ENCODE measurements at places on chromosomes 11 and 22.

DNA sequence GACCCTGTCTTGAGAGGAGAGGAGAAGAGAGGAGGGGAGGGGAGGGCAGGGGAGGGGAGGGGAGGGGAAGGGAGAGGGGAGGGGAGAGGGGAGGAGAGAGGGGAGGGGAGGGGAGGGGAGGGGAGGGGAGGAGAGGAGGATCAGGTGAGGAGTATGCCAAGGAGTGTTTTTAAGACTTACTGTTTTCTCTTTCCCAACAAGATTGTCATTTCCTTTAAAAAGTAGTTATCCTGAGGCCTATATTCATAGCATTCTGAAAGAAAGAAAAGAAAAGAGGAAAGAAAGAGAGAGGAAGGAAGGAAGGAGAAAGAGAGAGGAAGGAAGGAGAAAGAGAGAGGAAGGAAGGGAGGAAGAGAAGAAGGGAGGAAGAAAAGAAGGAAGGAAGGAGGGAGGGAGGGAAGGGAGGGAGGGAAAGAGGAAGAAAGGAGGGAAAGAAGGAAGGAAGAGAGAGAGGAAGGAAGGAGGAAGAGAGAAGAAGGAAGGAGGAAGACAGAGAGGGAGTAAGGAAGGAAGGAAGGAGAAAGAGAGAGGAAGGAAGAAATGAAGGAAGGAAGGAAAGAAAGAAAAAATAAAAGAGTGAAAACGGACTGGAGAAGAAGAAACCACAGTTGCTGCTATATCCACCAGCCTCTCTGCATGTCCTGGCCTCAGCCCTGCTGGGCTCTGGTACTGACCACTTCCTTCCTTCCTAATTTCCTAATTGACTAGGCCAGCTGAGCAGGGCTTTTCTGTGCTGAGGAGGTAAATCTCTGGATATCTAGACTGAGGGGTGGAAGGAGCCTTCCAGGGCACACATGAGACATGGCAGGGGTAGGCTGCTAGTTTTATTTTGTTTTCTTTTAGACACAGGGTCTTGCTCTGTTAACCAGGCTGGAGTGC lies 1.1 kb upstream of the SAA1 start:
- DNase-seq = no peak

DNA sequence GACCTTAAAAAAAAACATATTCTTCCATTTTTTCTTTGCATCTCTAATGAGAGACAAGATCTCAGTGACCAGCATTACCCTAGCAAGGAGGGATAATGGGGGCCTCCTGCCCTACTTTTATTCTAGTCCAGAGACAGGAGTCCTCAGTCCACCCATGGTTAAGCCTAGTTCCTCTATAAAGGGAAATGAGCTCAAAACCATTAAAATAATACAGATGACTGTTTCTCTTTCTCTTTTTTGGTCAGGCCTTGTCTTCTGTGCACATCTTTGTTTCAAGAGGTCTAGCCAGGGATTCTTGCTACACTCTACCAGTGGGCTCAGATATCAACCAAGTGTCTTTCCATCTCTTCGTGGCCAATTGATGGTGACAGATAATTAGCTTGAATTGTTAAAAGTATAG lies 73.1 kb downstream of the MPPED2 start:
- DNase-seq = no peak

GRCh38 chr22:38849811-38850210 lies 6.0 kb upstream of the NPTXR start:
- DNase-seq = no peak

DNA sequence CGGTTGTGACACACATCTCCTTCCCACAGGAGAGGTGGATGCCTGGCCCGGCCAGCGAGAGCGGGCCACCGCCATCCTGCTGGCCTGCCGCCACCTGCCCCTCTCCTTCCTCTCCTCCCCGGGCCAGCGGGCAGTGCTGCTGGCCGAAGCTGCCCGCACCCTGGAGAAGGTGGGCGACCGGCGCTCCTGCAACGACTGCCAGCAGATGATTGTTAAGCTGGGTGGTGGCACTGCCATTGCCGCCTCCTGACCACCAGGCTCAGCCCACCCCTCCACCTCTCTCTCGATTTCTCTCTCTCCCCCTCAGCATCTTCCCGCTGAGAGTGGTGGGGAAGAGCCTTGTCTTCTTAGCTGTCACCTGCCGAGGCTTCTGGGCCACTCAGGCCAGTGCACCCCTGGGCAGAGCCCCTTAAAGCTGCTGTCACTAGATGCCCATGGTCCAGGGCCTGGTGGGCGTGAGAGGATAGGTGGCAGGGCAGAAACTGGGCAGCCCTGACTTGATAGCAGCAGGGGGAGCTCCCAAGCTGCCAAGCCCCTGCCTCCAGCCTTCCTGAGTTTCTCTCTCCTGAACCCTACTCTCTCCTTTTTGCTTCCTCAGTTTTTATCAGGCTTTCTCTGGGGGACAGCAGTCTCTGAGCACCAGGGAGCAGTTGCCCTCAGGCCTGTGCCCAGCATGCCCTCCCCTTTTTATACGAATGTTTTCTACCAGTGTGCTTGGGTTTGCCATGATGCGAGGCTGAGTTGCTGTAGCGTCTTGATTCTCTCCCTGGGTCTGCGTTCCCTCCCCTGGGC lies 9.3 kb downstream of the SHISA8 start:
- no peak for DNase-seq

DNA sequence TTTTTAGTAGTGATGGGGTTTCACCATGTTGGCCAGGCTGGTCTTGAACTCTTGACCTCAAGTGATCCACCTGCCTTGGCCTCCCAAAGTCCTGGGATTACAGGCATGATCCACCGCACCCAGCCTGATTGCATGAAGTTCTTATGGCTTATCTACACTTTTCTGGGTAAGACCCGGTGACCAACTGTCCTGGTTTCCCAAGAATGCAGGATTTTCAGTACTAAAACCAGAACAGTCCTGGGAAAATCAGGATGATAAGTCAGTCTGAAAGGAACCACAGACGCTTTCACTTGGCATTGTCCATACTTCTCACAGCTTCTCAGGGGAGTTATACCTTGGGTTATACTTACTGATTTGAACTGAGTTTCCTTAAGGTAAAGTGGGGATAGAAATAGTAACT lies 1.4 kb upstream of the BPIFC start:
- no peak for DNase-seq

- DNase-seq = no peak
Observed at GRCh38 chr11:93611836-93612677, 49.4 kb upstream of the CEP295 start.

GRCh38 chr22:24115247-24116207 lies 65.8 kb upstream of the SUSD2 start:
- DNase-seq = no peak

- no peak for DNase-seq
Observed at GRCh38 chr22:24181996-24182899, 961 bp downstream of the SUSD2 start.

DNA sequence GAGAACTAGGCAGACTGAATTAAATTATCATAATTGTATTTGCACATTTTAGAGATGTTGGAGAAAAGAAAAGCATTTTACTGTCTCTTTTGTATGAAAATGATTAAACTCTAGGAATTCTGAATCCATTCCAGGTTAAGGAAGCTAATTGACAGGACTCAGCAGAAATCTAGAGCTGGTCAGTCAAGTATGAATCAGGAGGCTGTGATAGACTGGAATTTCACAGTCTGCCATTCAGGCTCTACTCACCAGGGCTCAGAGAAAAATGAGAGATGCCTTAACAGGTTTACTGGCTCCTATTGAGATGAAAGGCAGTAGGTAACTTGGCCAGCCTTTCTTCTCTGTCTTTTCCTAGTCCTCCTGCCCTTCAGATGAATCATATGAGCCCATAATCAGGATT lies 693.9 kb upstream of the CHORDC1 start:
- DNase-seq = no peak

DNA sequence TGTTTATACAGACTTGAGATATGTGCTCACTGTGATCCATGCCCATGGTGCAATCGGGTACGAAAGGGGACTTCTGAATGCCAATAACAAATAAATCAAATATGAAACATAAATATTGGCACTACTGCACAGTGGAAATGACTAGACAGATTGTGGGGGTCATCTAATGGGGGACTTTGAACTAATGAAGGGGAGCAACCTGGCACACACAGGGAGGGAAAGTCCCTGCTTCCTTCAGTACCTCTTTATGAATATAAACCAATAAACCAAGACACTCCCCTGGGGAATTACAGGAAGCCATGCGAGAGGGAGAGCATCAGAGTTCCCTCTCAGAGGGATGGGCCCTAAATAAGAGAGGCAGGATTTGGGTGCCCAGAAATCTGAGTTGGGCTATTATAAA lies 21.1 kb downstream of the MIF start:
- DNase-seq = no peak

DNA sequence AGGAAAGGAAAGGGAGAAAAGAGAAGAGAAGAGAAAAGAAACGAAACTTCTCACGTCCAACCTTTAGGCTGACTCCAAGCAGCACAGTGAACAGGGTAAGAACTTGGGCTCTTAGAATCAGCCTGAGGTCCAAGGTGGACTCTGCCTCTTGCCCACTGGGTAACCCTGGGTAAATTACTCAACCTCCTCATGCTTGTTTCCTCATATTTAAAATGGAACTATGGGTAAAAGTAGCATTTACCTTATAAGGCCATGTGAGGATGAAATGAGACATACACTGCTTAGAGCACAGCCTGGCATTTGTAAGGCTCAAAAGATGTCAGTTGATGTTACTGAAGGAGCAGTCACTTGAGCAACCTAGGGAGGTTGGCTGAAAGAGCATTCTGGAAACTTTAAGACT lies 107.9 kb downstream of the C11orf58 start:
- DNase-seq = no peak

DNA sequence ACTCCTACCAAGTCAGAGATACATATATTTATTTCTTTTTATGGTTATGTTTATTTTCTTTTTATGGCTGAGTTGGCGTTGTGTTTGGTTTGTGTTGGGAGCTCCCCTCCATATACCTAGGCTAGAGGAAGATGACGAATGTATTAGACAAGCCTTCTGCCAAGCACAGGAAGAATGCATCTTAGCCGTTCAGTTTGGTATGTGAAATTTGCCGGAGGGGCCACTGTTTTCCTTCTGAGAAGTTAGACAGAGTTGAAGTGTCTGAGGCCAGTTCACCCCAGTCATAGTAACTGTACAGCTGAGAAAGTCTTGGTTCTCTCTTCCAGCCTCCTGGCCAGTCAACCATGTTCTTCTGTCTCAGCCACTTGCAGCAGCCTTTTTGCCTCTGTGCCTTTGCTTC lies 29.8 kb downstream of the TEAD1 start:
- peak; percentile 44 for DNase-seq

- DNase-seq = no peak
Observed at GRCh38 chr11:68261006-68261405, 10.8 kb downstream of the C11orf24 start.

GRCh38 chr11:7576726-7577290 lies 63.0 kb downstream of the PPFIBP2 start:
- no peak for DNase-seq

GRCh38 chr11:94958121-94958696 lies 15.1 kb downstream of the CWC15 start:
- DNase-seq = no peak

GRCh38 chr22:20434264-20434751 lies 3.3 kb downstream of the SCARF2 start:
- no peak for DNase-seq

DNA sequence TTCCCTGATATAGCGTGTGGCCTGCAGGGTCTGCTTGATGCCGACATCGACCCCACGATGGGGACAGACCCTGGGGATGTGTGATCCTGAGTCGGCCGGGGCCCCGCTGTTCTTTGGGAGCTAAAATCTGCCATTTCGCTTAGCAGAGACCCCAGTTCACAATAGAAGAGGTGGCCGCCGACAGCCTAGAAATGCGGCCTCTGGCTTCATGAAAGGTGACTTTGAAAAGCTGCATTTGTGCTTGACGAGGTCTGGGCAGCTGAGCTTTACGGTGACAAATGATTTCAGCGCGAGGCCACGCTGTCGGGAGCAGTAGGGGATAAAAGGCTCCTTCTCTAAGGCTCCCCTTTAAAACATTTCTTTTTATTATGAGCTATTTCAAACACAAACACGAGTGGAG lies 71.7 kb downstream of the RPS6KA4 start:
- DNase-seq = no peak

- DNase-seq = no peak
Observed at GRCh38 chr11:67303835-67304411, 593 bp downstream of the SSH3 start.

GRCh38 chr11:85721191-85721590 lies 35.2 kb upstream of the CCDC89 start:
- no peak for DNase-seq

DNA sequence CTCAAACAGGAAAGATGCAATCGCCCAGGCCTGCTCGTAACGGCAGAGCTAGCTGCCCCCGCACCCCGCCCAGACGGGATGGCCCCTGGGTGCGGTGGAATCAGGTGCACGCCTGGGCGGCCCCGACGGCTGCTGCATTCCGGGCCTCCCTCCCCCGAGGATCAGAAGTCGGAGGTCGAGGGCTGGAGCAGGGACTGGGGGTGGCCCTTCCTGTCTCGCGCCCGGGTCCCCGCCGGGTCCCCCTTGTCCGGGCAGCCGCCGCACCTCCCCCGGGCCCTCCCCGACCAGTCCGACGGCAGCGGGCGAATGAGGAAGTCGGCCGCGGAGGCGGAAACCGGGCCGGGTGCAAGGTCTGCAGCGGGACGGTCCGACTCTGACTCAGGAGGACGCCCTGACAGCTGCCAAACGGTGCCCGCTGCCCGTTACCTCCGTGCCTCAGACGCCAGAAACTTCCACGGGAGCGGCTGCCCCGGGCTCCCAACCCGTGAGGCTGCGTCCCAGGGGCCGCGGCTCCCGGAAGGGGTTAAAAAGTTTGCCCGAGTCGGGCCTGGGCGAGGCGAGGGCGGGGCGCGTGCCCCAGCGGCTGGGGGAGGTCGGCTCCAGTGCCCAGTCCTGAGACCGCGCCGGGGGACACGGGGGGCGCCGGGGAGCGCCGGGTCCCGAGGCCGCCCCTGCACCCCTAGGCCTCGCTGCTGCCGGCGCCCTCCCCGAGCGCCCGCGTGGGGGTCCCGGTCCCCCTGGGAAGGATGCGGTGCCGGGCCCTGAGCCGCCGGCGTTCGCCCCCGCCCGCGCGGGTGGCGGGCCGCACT lies 663 bp downstream of the MYH9 start:
- DNase-seq = no peak

GRCh38 chr11:70226967-70227366 lies 23.9 kb downstream of the FADD start:
- DNase-seq = no peak

- no peak for DNase-seq
Observed at GRCh38 chr11:59283311-59283710, 70.6 kb upstream of the MPEG1 start.

- no peak for DNase-seq
Observed at GRCh38 chr11:20089796-20090653, 70.2 kb downstream of the DBX1 start.

- DNase-seq = peak; percentile 40
Observed at GRCh38 chr11:36258730-36259360, 30.4 kb downstream of the COMMD9 start.

Measured in pulmonary artery endothelial cell (primary cell).